ENCODE measurements at places on chromosomes 6 and 20.

GRCh38 chr20:48831718-48832404, 4.1 kb upstream of the PREX1 start:
- no peak for DNase-seq

- no peak for DNase-seq
These were observed 95.2 kb downstream of the ANKRD60 start for GRCh38 chr20:58133020-58133808.

DNA sequence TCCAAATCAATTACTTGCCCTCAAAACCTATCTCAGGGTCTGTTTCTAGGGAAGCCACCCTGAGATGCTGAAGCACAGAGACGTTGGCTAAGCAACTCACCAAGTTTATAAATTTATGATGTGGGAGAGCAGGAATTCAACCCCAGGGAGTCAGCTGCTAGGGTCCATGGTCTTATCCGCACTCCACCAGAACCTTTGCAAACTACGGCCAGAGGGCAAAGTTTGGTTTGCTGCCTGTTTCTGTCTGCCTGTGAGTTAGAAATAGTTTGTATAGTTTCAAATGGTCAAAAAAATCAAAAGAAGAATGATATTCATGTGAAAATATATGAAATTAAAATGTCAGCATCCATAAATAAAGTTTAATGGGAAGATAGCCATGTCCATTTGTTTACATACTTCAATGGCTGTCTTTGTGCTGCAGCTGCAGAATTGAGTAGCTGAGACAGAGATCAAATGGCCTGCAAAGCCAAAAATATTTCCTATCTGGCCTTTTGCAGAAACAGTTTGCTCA, 83.7 kb upstream of the ZFP64 start:
- no peak for DNase-seq

GRCh38 chr6:117558818-117559217, 43.5 kb downstream of the GOPC start:
- DNase-seq: no peak

GRCh38 chr6:37838219-37838921, 18.8 kb downstream of the ZFAND3 start:
- no peak for DNase-seq

DNA sequence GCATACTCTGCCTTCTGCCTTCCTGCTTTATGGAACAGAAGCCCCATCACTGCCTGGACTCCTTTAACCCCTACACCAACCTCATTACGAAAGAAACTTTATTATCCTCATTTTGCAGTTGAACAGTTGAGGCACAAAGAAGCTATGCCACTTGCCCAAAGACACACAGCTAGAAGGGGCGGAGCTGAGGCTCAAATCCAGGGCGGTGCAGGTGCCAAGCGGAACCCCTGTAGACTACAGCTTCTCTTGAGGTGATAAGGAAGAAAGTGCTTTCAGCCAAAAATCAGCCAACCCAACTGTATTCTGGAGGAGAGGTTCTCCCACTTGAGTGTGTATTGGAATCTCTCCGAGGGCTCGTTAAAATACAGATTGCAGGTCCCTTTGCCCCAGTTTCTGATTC, 90.5 kb downstream of the PRND start:
- no peak for DNase-seq

DNA sequence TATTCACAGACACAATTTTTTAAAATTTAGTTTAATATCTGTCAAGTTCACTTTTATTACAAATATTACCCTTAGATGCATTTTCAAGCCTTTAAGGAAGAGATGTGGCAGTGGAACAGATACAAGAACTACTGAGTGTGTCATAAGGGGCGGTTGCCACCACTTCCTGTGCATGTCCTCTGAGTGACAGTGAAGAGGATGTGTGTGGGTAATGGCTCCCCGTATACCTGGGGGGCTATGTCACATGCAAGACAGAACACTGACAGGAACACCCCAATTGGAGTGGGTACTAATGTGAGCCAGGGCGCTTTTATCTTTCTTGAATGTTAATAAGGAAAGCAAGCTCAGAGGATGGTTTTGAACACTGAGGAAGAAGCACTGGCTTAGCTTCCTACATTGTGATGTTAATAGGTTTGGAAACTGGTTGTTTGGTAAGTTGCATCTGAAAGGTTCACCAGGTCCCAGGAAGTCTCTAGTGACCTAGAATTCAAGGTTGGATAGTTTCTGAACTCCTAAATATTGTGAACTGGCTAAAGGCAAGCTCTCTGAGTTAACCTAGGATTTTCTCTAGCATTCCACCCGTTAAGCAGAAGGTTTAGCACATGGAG, 83.4 kb upstream of the ASF1A start:
- DNase-seq: peak; percentile 51

DNA sequence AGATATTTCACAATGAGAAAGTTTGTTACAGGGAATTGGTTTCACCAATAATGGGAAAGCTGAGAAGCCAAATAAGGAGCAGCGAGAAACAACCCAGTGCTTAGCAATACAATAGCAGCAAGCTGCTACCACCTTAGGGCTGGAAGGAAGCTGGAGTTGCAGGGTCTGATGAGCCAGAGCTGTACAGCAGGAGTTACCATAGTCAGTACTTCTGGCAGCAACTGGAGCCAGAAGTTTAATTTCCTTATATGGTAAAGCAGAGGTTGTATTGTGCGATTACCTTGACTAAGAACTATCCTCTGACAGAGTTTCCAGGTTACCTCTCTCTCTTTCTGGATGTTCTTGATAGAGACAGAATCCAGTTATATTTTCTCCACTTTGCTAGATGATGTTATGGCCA, 137.1 kb upstream of the OLIG3 start:
- no peak for DNase-seq

- DNase-seq: no peak
These were observed 87.7 kb downstream of the EPB41L2 start for GRCh38 chr6:130975325-130975724.

DNA sequence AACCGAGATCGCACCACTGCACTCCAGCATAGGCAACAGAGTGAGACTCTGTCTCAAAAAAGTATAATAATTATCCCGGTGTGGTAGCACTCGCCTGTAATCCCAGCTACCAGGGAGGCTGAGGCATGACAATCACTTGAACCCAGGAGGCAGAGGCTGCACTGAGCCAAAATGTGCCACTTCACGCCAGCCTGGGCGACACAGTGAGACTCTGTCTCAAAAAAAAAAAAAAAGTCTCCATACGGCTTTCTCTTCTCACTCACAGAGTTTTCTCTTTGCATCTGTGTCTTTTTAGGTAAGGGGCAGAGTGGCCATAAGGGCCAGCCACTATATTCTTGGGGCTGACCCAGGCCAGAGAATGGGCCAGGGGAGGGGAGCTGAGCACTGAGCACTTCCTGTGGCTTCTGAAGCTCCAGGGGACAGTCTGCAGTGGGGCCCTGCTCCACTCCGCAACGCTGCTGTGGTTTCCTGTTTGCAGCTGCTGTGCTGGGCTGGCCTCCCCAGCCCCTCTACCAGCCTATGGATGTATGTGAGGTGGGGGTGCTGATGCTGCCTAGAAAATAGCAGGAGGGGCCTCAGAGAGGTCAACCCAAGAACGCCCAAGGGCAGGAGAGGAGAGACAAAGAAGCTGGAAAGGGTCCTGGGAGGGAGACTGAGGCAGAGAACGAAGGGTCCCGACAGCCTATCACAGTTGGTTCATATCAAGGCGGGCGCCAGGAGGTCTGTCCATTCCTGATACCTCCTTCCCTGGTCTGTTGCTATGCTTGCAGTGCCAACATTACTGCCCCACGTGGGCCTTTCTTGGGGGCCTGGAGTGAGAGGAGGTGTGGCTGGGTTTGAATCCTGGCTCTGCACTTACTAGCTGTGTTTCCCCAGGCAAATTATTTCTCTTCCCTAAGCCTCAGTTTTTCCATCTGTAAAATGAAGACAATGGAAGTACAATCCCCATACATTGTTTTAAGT, 16.0 kb downstream of the SLA2 start:
- DNase-seq: peak; percentile 42

DNA sequence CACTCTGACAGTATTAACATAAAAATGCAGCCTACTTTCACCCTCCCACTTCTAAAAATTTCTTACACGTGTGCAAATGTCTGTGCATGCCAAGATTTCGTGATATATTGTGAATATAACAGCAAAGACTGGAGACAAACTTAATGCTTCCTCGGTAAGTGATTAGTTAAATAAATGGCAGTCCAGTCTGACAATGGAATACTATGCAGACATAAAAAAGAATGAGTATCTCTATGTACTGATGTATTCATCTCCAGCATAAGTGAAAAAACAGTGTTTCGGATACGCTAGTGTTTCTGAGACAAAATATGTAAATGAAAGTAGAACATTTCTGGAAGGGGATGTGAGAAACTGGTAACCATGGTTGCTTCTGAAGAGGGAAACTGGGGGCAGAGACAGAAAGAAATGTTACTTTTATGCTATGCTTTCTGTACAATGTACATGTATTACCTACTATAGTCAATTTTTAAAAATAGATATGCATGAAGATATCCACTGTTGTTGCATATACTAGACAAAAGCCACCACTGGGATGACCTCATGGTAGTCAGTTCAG, 7.0 kb downstream of the SLC22A23 start:
- DNase-seq: no peak

DNA sequence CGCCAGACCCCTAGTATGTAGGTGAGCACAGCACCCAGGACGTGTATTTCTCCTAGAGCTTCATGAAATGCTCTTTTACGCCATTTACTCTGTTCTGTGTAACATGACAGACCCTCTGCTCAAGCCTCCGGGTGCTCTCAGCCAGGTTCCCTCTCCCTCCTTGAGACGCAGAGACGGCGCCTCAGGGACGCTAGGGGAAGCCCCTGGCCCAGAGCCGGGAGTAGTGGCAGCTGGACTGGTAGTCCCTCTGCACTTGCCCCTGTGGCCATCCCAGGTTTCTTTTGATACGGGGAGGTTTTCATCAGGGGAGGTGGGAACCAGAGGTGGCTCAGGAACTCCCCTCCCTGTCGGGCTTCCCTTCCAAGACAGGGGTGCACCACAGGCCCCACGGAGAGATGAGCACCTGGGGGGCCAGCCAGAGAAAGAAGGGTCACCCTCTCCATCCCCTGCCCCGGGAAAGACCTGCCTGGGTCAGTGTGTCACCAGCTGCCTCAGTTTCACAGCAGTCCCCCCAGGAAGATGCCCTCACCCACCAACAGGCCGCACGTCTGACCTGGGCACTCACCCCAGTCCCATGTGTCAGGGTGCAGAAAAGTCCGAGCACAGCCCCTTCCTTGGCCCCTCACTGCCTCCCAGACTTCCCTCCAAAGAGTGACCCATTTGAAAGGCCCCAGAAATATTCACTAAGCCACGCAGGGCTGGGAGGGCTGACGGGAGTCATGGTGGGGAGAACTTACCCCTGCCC, 58.1 kb upstream of the AFDN start:
- no peak for DNase-seq

GRCh38 chr20:33239418-33239817, 3.6 kb downstream of the BPIFA1 start:
- DNase-seq: no peak

- DNase-seq: no peak
These were observed 68.0 kb downstream of the OTOR start for GRCh38 chr20:16816192-16816591.

DNA sequence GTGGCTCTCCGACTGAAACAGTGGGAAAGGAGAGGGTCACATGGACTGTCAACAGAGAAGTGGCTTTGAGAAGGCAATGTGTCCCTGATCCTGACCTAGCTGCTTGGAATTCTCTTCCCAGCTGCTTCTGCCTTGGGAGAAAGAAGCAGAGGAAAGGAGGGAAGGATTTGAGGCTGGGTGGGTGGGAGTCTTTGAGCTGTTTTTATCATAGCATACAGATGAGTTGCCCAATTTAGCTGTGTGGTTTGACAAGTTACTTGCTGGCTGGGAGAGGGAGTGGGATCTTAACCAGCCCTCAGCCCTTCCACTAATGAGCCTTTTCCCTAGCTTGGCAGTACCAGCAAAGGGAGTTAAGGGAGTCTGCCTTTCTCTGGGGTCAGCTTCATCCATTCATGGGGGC, 51.1 kb upstream of the MYL9 start:
- DNase-seq: no peak

DNA sequence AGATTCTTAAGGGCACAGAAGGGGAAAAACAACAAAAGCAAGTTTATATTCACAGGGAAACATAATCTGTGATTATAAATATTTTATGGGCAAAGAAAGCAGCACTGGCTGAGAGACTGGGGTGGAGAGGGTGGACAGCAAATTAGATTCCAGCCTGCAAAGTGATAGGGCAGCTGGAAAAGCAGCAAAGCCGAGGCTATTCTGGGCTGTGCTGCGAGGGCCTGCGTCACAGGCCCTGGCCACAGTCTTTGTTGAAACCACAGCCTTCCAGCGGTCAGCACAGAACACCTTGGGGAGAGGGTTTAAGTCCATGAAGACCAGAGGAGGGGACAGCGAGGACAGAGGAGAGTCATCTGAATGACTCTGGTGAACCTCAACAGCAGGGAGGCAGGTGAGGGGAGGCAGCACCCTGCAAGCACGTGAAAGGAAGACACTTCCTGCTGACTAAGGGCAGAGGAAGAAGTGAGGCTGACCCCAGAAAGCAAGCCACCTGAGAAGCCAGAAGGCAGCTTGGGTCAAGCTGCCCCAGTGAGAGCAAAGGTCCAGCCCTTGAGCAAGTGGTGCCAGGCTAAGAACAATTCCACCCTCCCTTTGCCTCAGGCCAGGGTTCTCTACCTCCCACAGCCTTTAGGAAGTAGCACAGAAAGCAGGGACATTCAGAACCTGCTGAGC, 17.1 kb downstream of the MRPL14 start:
- no peak for DNase-seq

DNA sequence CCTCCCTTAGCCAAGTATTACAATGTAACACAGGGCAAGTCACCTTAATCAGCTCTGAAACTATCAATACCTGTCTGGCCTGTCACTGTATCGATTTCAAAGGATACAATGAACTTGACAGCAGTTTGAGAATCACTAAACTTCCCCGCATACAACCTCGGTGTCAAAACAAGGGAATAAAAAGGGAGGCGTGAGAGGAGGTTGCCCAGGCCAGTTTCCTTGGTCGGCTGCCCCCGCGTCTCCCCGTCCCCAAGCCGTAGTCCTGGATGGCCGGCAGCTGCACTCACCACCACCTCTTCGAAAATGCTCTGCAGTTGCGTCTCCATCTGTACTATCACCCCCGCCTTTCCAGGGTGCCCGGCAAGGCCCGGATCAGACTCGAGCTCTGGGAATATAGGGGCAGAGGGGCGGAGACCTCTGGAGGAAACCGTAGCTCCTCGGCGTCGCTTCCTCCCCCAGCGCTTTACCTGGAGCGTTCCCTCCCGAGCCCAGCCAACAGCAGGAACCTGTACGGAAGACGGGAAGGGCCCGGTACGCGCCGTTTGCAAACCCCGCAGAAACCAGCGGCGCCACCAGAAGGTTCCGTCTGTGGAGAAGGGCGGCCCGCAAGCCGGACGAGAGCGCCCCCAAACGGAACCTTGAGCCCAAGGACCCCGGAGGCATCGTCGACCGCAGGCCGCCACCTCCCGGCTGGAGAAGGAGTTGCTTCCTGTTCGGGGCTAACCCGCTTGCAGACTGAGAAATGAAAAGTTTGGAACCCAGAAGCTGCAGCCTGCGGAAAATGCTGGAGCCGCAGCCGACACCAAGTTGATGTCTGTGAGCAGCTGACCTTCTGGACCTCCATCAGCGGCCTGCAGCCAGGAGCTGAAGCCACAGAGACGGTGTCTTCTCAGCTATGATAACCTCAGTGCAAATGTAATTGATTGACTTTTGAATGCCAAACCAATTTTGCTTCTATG, at the start of gene MED23:
Gene MED23 (minus strand): TSS at position 519 of the 959 bp plus-strand sequence. CDS start 193 bp downstream, at position 326.
- DNase-seq: peak; percentile 89
